H54 (cell line): ENCODE measurements at places on chromosomes 2 and 18.

- DNase-seq = peak; percentile 88
These were observed 8.8 kb downstream of the RTP5 start for GRCh38 chr2:241877989-241878970.

DNA sequence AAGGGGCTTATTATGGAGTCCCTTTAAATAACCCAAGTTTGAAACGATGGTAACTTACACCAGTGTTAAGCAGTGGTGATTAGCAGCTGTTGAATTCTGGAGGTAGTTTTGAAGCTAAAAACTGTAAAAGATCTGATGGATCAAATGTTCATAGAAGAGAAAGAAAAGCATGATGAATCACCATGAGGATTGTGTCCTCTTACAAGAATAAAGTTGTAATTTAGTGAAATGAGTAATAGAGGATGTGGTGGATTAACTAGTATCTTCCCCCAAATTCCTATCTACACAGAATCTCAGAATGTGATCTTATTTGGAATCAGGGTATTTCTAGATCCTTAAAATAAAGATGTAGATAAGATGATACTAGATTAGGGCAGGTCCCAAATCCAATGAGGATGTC, 1138.2 kb upstream of the TMEFF2 start:
- no peak for DNase-seq

- DNase-seq = no peak
These were observed 1098.0 kb upstream of the ZEB2 start for GRCh38 chr2:145617906-145618305.

- peak; percentile 60 for DNase-seq
These were observed 4.3 kb upstream of the ASIC4 start for GRCh38 chr2:219509780-219510511.

DNA sequence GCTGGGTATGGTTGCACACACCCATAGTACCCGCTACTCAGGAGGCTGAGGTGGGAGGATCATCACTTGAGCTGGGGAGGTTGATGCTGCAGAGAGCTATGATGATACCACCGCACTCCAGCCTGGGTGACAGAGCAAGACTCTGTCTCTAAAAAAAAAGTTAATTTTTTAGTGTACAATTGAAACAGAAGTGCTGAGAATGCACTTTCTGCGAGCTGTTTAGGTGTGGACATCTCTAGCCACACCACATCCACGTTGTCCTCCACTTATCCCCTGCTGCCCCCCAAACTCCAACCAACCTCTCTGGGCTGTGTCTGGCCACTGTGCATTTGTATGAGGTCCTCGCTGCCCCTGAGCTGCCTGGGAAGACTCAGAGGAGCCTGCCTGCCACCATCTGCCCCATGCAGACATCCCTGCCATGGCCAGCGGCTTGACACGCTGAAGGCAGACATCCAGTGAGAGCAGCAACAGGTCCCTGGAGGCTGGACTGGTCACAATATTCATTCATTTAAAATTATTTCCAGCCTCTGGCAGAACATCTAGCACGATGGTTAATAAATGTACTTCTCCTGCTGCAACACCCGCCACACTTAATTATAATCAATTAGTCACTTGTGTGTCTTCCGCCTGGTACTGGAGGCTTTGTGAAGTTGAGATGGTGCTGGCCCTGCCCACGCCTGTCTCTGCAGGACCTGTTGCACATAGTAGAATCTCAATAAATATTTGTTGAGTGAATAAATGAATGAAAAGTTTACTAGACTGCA, 3.7 kb upstream of the AFF3 start:
- DNase-seq = no peak

DNA sequence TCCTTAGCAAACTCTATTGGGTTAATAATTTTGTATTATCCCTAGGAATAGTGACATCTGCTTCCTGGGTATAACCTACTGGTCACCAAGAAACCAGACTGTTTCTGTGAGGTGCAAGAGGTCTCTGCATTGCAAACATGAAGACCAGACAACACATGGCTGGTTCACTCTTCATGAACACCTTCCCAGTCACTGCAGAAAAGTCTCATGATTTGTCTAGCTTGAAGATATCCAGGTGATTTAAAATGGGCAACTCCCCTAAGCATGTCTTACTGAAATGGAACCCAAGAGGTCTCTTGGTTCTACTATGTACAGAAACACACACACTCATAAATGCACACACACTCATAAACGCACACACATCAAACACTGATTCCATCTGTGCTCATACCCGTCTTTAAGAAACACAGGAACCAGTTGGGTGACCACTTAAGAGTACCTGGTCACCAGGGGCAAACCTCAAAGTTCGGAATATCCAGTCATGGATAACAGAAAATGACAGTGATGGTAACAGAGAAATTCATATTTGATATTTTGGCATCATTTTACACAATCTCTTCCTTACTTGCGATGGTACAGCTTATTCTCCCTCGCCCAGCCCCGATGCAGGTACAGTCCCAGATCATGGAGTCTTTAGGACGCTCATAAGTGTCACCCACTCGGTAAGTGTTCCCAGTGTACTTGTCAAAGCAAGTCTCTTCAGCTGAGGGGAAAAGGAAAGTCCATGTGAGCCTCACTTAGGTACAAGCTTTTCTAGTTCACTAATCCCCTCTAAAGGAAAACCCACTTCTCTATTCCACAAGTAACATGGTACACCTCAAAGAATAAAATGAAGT, 2.9 kb downstream of the FN1 start:
- DNase-seq = no peak
